Fibroblast of skin of right quadriceps (primary cell): ENCODE measurements at places on chromosomes 1 and 21.

GRCh38 chr1:208691012-208691411 is 446.8 kb upstream of the PLXNA2 start:
- no peak for DNase-seq

DNA sequence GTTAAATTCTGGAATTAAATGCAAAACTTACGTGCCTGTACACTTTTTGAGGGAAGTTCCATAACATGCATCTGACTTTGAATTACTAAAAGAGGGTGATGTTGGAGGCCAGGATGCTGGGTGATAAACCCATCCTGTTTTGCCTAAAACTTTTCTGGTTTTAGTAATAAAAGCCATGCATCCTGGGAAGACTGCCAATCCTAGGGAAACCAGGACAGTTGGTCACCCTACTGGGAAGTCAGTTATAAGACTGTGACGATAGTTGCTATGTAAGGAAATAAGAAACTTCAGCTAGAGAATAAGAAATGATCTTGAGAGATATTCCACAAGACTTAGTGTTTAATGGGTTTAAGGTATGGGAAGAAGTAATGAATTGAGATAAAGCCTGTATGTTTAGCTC is 336.6 kb upstream of the LYPLAL1 start:
- DNase-seq: peak; percentile 28

DNA sequence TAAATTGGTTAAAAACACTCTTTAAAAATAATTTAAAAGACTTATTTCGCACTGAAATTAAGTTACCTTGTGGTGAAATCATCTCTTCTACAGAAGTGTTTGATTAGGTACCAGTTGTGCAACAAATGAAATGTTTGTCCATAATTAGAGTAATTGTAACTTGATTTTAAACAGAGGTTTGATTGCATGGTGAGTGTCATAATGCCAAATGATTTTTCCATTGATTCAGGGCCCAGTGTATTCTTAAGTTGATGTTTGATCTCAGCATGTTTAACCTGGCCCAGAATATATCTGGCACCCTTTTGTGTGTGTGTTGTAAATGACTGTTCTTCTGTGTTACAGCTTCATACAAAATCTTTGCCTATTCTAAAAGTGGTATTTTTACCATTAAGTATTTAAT is 28.5 kb downstream of the LRRC8B start:
- no peak for DNase-seq

GRCh38 chr1:10901091-10901890 is 104.8 kb upstream of the CASZ1 start:
- no peak for DNase-seq

GRCh38 chr1:35886577-35887431 is 3.8 kb downstream of the AGO1 start:
- no peak for DNase-seq

GRCh38 chr1:9867408-9868243 is 42.4 kb downstream of the CTNNBIP1 start:
- DNase-seq: peak; percentile 58
